Epithelial cell of proximal tubule (primary cell): ENCODE measurements at places on chromosomes 12 and 14. TPM values are rescaled to one million over a fixed set of nuclear protein-coding genes. Genes with fewer than 3 reads are reported as not detected.

DNA sequence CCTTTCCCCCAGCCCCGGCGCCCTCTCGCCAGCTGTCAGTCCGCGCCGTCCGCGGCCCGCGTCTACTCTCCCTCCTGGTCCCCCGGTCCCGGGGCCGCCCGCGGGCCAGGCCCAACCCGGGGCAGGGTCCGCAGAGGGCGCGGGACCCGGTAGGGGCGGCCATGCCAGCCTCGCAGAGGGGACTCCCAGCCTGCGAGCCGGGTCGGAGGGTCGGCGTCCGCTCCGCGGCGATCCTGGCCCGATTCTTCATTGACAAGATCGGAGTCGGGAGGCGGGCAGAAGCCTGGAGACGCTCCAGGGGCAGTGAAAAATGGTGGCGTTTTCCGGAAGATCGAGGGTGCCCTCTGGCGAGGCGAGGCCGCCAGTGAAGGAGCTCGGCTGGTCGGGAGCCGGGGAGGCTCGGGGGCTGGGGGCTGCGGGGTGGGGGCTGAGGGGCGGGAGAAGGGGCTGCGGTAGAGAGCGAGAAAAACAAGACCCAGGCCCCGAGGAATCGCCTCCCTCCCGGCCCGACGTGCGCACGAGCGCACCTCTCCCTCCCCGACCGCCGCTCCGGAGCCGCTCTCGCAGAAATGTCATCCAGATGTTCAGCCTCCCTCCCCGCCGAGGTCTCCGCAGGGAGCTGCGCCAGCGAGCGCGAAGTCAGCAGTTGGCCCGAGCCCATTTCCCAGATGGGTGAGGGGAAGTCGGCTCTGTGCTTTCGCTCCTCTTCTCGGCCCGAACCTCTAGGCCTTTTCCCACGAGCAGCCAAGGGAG lies 647 bp upstream of the TGFB3 start:
- no peak for DNase-seq

GRCh38 chr14:76715101-76715500 lies 46.2 kb upstream of the VASH1 start:
- no peak for DNase-seq

The FAM181A gene
- total RNA-seq: not detected in 2 replicates

The NYNRIN gene
- 3.4 and 6.2 TPM in 2 replicates for total RNA-seq
